ENCODE measurements at places on chromosomes 1 and 21.

DNA sequence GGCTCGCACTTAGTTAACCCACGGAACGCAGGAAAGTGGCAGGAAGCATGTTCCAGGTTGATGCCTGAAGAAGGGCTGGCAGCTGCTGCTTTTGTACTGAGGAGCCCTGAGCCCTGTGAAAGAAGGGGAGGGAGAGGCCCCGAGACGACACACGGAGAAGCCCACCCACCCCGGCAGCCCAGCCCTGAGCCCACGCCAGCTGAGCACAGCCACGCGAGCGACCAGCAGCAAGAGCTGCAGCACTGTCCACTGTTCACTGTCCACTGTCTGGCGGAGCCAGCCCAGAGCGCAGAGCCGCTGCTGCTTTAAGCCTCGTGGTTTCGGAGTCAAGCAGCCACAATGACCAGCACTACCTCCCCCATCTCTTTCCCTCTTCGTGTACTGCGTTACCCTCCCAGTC, 5.3 kb downstream of the LRRC47 start:
- no peak for DNase-seq

GRCh38 chr1:204723131-204723787, 37.7 kb upstream of the LRRN2 start:
- DNase-seq: no peak

DNA sequence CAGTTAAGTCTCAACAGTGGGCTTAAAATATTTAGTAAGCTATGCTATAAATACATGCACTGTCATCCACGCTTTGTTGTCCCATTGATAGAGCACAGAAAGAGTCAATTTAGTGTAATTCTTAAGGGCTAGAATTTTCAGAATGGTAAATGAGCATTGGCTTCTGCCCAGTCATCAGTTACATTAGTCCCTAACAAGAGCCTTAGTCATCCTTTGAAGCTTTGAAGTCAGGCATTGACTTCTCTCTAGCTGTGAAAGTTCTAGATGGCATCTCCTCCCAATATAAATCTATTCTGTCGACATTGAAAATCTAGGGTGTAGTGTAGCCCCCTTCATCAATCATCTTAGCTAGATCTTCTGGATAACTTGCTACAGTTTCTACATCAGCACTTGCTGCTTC, 12.0 kb upstream of the LPGAT1 start:
- no peak for DNase-seq

DNA sequence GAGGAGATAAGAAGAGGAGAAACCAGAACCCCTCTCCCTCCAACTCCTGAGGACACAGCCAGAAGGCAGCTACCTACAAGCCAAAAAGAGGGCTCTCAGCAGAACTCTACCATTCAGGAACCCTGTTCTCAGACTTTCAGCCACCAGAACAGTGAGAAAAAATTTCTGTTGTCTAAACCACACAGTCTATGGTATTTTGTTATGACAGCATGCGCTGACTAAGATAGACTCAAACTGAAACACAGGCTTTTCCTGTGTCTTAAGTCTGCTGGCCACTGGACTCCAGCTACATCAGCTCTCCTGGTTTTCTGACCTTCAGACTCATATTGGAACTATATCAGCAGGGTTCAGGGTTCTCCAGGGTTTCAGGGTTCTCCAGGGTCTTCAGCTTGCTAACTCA, 126.5 kb upstream of the TNFSF4 start:
- DNase-seq: no peak

DNA sequence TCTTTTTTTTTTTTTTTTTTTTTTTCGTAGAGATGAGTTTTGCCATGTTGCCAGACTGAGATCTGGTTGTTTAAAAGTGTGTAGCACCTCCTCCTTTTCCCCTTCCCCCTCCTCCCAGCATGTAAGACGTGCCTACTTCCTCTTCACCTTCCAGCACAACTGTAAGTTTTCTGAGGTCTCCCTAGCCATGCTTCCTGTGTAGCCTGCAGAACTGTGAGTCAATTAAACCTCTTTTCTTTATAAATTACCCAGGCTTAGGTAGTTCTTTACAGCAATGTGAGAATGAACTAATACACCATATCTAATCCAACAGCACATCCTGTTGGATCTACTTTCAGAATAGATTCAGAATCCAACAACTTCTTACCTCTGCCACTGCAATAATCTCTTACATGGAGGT, 111.1 kb downstream of the CLIC6 start:
- DNase-seq: no peak

GRCh38 chr1:241423541-241424479, 66.8 kb upstream of the RGS7 start:
- DNase-seq: no peak

DNA sequence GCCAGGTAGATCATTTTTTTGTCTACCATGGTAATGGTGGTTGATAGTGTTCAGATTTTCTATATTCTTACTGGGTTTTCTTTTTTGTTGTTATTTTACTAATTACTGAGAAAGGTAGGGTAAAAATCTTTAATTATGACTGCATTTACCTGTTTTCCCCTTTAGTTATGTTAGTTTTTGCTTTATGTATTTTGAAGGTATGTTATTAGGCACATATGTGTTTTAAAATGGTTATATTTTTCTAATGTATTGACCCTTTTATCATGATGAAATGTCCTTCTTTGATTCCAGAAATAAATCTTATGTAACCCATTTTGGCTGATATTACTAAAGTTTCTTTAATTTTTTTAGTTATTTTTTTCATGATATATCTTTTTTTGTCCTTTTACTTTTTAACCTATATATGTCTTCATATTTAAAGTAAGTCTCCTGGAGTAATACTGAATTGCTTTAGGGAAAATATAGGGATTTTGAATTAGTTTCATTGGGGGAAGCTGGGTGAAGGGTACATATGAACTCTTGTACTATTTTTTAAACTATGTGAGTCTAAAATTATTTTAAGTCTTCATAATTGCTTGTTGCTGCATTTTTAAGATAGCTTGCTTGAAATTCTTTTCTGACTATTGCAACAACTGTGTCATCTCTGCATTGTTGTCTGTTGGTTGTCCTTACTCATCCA, 22.4 kb downstream of the SLC35A3 start:
- DNase-seq: no peak

- no peak for DNase-seq
These were observed 418.2 kb downstream of the FAM72C start for GRCh38 chr1:143553627-143554026.

GRCh38 chr1:205444300-205444930, 11.4 kb downstream of the BLACAT1 start:
- DNase-seq: no peak

DNA sequence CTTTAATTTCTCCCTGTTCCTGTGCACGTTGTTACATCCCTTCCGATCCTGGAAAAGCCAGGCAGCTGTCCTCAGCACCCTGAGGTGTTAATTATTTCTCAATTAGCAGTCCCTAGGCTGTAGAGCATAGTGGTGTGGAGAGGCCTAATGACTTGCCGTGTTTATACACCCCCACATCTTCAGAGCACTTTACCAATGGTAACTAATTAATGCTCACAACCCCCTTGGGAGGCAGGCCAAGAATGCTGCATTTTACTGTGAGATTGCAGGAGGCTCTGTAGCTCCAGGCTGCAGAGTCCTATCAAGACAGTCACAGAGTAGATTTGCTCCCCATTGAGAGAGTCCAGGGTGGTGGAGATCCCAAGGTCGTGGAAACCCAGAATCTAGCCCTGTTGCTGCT, 2.4 kb upstream of the PARS2 start:
- no peak for DNase-seq

DNA sequence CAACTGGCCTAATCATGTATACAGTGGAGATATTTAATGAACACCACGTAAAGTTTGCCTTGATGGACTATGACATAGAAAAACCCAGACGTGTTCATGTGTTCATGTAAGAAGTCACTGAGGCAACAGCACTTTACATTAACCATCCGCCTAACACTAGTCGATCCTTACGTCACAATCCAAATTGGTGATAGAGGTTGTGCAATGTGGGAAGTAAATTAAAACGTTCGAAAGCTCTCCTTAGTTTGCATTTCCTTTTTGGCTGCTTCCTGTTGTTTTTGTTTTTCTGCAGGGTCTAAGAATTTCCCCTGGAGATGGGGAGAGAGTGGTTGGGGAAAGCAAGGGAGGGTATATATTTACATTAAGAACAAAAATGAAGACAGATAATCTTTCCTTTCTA, 587.5 kb upstream of the ADGRL2 start:
- DNase-seq: no peak

DNA sequence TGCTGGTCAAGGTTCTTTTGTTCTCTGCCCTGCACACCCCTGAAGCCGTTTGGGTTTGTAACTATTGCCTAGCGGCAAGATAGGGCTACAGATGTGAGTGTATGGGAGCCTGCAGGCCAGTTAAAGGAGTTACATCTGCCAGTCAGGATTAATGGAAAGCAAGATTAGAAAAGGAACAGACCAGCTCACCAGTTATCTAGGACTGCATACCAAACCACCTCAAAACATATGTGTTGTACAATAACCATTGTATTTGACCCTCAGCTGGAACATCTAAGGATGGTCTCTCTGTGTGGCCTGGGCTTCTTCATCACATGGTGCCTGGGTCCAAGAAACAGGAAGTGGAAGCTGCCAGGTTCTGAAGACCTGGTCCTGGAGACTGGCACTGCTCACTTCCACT, 52.5 kb upstream of the FBXO28 start:
- no peak for DNase-seq

DNA sequence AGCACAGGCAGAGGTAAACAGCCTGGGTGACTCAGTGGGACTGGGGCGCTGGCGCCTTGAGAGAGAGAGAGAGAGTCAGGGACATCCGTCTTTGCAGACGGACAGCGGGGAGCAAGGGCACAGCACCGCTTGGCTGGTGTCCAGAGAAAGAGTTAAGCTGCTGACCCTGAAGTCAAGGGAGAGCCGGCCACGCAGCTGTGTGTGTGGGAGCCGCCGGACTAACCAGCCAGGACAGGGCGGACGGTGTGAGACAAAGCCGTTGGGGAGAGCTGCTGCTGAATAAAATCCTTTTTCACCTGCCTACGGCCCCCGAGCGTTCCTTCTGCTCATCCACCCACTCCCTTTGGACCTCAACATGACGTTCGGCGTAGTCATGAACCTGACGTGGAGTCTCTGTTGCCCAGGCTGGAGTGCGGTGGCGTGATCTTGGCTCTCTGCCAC, 14.5 kb downstream of the CFAP74 start:
- DNase-seq: no peak

DNA sequence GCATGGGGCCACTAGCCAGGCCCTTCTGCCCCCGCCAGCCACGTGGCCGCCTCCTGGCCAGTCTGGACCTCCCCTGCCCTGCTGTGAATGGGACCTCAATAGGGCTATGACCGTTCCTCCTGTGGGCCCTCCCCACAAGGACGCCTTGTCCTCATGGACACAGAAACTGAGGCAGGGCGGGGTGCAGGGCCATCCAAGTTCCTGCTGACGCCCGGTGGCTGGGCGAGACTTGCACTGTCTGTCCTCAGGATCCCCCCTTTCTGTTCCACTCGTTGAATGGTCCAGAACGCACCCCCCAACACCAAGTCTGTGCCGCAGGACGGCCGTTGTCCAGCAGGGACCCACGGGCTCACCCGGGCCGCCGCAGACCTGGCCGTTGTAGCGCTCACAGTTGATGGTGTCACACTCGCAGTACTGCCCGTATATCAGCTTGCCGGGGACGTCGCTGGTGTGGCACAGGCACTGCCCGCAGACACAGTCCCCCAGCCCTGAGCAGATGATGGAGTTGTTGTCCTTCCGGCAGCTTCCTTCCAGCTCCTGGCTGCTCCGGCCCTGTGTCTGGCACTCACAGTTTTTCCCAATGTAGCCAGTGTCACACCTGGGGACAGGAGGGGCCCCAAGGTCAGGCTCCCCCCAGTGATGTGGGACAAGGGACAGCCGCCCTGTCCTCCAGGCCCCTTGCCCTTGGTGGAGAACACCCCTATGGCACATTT, 16.3 kb upstream of the PTTG1IP start:
- DNase-seq: no peak

DNA sequence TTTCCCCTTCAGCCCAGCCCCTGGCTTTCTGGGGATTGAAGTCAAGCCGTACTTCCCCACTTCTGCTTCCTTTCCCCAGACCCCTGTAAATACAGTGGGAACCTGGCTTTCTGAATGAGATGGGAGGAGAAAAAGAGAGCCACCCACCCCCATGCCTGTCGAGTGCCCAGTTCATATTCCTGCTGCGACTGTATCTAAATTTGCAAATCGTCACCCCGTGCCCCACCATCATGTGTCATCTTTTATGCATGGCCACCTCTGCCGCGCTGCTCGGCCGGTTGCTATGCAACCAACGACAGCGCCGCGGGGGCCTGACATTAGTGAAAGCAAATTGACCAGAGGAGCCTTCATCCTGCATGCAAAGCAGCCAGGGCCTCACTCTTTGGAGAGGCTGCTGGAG, 143.0 kb downstream of the ELAVL4 start:
- no peak for DNase-seq

- DNase-seq: no peak
These were observed 55.2 kb upstream of the PDE9A start for GRCh38 chr21:42598159-42598735.

DNA sequence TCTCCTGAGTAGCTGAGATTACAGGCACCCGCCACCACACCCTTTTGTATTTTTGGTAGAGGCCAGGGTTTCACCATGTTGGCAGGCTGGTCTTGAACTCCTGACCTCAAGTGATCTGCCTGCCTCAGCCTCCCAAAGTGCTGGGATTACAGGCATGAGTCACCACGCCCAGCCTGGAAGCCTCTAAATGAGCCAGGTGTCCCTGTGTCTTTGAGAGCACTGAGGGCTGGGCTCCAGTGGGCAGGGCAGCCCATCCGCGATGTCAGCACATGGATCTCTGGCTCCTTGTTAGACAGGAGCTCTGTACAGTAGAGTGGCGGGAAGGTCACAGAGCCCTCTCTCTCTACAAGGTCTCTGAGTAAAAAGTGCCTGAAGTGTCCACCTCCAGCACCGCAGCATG, 124.3 kb downstream of the PGBD5 start:
- DNase-seq: no peak

- peak; percentile 82 for DNase-seq
These were observed 34.7 kb downstream of the RGSL1 start for GRCh38 chr1:182484531-182485257.

DNA sequence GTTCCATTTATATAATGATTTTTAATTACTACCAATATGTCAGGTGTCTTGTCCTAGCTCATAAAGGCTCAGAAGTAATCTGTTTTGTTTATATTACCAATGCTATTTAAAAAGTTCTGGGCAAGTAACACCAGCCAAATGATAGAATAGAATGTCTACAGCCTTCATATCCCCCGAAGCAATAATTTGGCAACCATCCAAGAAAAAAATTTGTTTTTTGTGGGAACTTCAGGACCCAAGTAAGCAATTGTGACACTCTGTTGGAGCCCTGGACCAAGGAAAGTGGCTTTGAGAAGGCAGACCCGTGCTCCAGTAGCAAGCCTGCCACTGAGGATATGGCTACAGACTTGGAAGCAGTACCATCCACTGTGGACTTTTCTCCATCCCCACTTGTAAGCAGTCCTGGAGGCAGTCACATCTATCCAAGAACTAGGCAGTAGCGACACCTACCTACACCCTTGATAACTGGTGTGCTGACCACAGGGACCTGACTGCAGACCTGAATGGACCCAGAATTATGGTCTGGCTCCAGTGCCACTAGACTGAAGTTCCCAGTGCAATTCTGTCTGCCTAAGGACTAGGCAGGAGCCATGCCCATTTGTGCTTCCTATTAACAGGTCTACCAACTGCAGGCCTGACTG, 870.7 kb upstream of the ADGRL2 start:
- DNase-seq: no peak

- no peak for DNase-seq
These were observed 166.9 kb downstream of the NCAM2 start for GRCh38 chr21:21165063-21165645.

GRCh38 chr21:44398499-44398898, 45.1 kb downstream of the TRPM2 start:
- no peak for DNase-seq

GRCh38 chr1:12657060-12657884, 13.4 kb downstream of the AADACL4 start:
- no peak for DNase-seq
